CD4-positive, alpha-beta T cell treated with Interleukin-17A for 4 hours (primary cell): ENCODE measurements at places on chromosomes 7 and 10.

GRCh38 chr10:75401569-75402485, at the start of gene ZNF503:
Gene ZNF503 (minus strand): TSS chr10:75401764. CDS start chr10:75401419, 345 bp downstream.
- DNase-seq, result peak; percentile 18

DNA sequence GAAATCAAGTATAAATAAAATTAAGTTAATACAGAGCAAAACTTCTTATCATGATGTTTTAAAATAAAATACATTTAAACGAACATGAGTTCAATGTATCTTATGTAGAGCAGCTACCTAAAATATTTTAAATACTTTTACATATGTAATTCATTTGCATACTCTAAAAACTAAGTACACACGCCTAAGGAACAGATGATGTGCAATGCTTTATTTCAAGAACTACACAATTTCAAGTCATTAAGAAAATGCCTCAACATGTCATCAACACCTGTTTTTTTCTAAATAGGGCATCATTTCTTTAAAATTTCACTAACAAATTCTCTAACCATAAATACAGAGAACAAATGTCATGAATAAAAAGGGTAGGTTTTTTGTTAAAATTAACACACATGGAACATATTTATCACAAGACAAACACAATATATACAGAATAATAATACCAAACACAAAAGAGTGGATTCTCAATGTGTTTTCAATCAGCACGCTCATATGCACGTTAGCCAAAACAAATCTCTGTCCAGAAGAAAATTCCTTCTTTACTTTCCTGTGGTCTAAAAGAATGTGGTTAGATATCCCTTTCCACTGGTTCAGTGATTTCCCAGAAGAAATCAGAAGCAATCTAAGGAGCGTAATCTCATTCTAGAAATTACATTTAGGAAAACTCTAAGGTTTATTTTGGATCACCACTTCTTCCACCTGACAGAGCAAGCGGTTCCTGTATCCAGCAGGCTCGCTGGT, 73.0 kb upstream of the PFKP start:
- no peak for DNase-seq

DNA sequence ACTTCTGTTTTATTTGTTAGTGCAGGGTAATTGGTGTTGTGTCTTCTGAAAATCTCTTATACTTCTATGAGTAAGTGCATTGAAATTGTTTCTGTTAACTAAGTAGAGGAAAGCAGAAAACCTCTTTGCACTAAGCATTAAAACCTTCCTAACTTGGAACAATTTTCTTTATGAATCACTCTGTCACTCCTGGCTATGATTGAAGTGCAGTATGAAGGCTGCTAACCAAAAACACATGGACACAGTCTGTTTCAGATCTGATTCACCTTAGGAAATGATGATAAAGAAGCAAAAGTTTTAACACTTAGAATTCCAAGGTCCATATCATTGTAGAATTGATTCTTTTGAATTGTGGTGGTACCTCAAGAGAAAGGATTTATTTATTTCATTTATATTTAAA, 41.9 kb downstream of the MET start:
- no peak for DNase-seq

DNA sequence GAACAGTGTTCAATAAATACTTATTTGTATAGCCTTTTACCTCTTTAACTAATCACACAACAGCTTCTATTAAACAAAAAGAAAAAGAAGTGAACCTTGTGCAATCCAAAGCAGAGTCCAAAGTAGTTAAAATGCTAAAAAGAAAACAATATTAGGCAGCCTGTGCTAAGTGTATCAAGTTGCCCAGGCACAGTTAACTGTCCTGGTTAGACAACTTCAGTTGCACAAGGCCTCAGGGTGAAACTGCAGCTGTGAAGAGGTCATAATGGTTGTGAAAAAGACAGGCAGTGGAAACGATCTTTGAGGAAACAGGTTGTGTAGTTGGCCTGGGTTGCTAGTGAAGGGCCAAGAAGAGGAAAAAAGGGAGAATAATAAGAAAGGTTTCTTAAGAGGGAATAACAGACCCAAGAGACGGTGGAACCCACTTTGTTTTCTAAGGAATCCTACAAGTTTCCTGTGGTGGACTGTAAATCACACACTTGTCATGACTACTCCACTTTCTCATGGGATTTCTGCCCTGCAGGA, 6.0 kb upstream of the CROT start:
- DNase-seq, result no peak

DNA sequence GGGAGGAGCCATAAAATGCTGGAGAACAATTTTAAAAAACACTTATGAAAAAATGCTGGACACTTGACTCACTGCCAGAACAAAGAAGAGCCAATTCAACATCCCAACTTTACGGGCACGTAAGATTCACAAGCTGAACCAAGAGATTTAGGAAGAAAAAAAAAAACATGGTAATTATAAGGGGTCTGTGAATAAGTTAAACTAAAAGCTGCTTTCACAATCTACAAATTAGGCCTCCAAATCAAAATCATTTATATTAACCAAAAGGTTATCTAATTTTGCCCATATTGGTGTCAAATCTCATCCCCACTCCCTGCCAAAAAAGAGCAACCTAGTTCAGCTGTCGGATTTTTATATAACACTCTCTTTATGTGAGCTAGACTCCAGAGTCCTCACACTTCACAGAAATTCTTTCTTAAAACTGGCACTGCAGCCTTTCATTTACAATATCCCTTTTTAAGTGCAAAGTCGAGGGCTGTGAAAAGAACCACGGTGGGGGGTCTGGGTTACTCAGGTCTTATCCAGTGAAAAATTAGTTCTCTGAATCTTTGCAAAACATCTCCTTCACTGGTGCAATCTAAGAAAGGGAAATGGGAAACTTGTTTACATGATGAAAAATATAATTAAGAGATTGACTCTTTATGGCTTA, 30.4 kb upstream of the DGKI start:
- no peak for DNase-seq
